ENCODE measurements at places on chromosomes 4 and X. TPM values are rescaled to one million over a fixed set of nuclear protein-coding genes. Genes with fewer than 3 reads are reported as not detected.

The VCX3A gene
- polyA plus RNA-seq, result not detected

The SORBS2 gene
- not detected for polyA plus RNA-seq

The SPRY1 gene
- 24.3 TPM for polyA plus RNA-seq

The PLP1 gene
- polyA plus RNA-seq, result not detected

The TAB3 gene
- polyA plus RNA-seq, result 3.6 TPM

The NXF2B gene
- not detected for polyA plus RNA-seq

The PAGE5 gene
- not detected for polyA plus RNA-seq

The INPP4B gene
- polyA plus RNA-seq, result not detected

The UCP1 gene
- not detected for polyA plus RNA-seq

The CD40LG gene
- not detected for polyA plus RNA-seq

The HAND2 gene
- polyA plus RNA-seq, result not detected

The HPSE gene
- polyA plus RNA-seq, result 2.8 TPM

The BRCC3 gene
- 24.7 TPM for polyA plus RNA-seq

The ARHGAP36 gene
- not detected for polyA plus RNA-seq

The EXOC1L gene
- not detected for polyA plus RNA-seq

The AKAP14 gene
- not detected for polyA plus RNA-seq

The SMIM43 gene
- polyA plus RNA-seq, result not detected

The BTC gene
- polyA plus RNA-seq, result not detected

The TIGD4 gene
- 0.12 TPM for polyA plus RNA-seq

The GABRB1 gene
- not detected for polyA plus RNA-seq

The RAB33B gene
- 10.6 TPM for polyA plus RNA-seq

The HPGD gene
- 0.73 TPM for polyA plus RNA-seq
